ENCODE measurements at places on chromosomes 6 and 20.

DNA sequence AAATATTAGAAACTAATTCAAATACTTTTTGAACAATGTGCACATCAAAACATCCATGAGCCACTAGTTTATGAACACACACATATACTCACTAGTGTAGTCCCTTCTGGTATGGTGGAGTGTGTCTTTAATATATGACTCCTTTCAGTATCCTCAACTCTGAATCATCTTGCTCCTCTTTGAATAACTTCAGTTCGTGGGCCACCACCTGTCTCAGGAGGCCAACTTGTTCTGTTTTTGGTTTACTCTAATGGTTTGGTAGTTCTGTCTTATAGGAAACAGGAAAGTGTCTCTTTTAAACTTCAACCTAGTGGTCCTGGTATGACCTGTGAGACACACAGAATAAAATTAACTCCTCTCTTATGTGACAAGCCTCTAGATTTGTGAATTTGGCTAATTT lies 55.6 kb downstream of the ZNF292 start:
- no peaks in the 10 kb centered on the region for H3K27me3 ChIP-seq
- H3K4me1 ChIP-seq: peaks cover 5% of the 10 kb centered on the region
- H3K4me3 ChIP-seq: no peak overlapping the region
- peak; percentile 4 for DNase-seq
- H3K36me3 ChIP-seq: peaks cover 6% of the 10 kb centered on the region

DNA sequence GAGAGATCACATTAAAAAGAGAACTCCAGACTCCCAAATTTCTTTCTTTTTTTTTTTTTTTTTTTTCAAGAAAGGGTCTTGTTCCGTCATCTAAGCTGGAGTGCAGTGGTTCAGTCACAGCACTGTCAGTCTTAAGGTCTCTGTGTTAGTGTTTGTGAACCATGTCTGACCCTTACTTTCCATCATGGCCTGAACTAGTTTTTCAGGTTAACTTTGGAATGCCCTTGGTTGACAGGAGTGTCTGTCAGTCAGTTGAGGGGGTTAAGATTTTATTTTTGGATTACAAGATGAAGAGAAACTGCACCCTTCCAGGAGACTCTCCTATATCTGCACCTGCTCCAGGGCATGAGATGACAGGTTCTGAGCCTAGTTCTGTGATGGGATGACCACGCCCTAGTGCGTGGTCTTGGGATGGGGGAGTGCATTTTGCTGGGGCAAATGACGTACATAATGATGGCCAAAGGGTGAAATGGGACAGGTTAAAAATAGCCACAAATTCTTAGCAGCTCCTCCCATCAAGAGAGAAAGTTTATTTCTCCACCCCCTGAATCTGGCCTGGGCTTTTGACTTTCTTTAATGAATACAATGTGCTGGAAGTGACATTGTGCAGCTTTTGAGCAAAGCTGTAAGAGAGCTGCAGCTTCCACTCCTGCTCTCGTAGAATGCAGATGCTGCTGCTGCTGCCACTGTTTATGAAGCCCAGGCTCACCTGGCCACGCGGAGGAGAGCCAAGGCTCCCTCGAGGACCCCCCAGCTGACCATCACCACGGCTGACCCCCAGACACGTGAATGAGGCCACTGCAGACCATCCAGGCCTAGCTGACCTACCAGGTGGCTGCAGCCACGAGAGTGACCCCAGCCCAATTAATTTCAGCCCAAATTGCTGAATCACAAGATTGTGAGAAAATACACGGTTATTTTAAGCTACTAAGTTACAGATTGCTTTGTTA lies 29.7 kb upstream of the FAM50B start:
- peaks cover under 1% of the 10 kb centered on the region for H3K4me1 ChIP-seq
- no peak overlapping the region for H3K27ac ChIP-seq
- no peaks in the 10 kb centered on the region for H3K27me3 ChIP-seq
- no peak overlapping the region for H3K4me3 ChIP-seq
- no peaks in the 10 kb centered on the region for H3K36me3 ChIP-seq

GRCh38 chr6:105882121-105882803 lies 203.9 kb upstream of the PRDM1 start:
- no peak overlapping the region for H3K4me3 ChIP-seq
- H3K27ac ChIP-seq: no peak overlapping the region
- no peaks in the 10 kb centered on the region for H3K27me3 ChIP-seq

- H3K27me3 ChIP-seq: no peaks in the 10 kb centered on the region
- peak; percentile 71 for DNase-seq
- peak overlapping the region; percentile 82 for H3K27ac ChIP-seq
These were observed 454 bp downstream of the L3MBTL3 start for GRCh38 chr6:130018744-130019325.

DNA sequence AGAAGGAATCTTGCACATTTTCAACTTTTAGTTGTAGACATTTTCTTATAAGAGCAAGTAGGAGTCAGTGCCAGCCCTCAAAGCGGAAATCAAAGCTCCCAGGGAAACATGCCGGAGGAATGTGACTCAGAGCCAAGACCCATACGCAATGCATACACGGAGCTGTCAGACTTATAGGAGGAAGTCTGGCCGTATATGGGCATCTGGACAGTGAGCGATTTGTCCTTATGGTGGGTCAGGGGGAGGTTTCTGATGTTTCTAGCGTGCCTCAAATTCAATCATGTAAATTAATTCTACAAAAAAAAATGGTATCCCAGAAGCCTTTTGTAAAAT lies 3.6 kb upstream of the CCN2 start:
- H3K36me3 ChIP-seq: no peaks in the 10 kb centered on the region
- peaks cover 17% of the 10 kb centered on the region for H3K27me3 ChIP-seq
- H3K4me3 ChIP-seq: no peak overlapping the region
- H3K27ac ChIP-seq: no peak overlapping the region
- DNase-seq: no peak

DNA sequence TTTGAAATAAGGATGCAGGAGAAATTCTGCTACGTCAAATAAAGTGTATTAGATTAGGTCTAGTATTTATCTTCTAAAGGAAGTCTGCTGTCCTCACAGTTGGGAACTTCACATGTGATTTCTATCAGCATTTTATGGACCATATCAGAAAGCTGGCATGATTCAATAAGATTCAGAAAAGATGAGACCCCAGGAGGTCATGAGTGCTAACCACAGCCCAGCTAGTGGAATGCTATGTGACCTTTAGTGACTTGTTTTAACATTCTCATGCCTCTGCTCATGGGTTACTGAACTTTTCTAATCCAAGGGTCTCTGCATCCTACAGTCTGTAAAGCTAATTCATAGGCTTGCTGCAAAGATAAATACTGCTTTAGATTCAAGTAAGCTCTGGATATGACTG lies 150.1 kb downstream of the GMPR start:
- no peaks in the 10 kb centered on the region for H3K27me3 ChIP-seq
- H3K4me3 ChIP-seq: no peak overlapping the region
- no peaks in the 10 kb centered on the region for H3K36me3 ChIP-seq

GRCh38 chr20:43731469-43731868 lies 4.7 kb upstream of the GTSF1L start:
- no peaks in the 10 kb centered on the region for H3K4me1 ChIP-seq
- peaks cover 2% of the 10 kb centered on the region for H3K27me3 ChIP-seq
- H3K36me3 ChIP-seq: no peaks in the 10 kb centered on the region
- no peak overlapping the region for H3K27ac ChIP-seq
- no peak overlapping the region for H3K4me3 ChIP-seq

GRCh38 chr20:25469558-25469957 lies 62.1 kb downstream of the GINS1 start:
- no peaks in the 10 kb centered on the region for H3K36me3 ChIP-seq
- DNase-seq: no peak
- H3K4me1 ChIP-seq: no peaks in the 10 kb centered on the region

DNA sequence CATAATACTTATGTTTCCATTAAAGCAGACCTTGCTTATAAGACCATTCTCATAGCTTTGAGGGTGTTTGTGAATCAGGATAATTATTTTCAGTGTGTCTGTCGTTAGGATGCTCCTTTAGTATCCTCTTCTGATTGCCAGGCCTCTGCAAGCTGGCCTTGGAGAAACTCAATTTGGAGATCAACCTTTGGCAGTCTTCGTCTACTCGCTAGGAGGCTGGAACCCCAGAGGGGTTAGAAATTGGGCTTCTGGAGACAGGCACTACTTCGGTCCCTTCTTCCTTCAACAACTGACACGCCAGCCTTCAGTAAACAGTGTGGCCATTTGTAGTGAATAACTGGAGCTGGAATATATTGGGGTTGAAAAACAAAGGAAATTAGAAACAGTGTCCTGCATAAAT lies 100.8 kb upstream of the CITED2 start:
- H3K36me3 ChIP-seq: no peaks in the 10 kb centered on the region
- DNase-seq: no peak
- no peak overlapping the region for H3K4me3 ChIP-seq
- peaks cover 10% of the 10 kb centered on the region for H3K4me1 ChIP-seq
- no peak overlapping the region for H3K27ac ChIP-seq

GRCh38 chr6:168372889-168373288 lies 53.3 kb upstream of the DACT2 start:
- no peaks in the 10 kb centered on the region for H3K36me3 ChIP-seq
- no peaks in the 10 kb centered on the region for H3K27me3 ChIP-seq
- DNase-seq: no peak
- H3K4me1 ChIP-seq: no peaks in the 10 kb centered on the region
- no peak overlapping the region for H3K27ac ChIP-seq
- H3K4me3 ChIP-seq: no peak overlapping the region

- H3K4me3 ChIP-seq: no peak overlapping the region
- H3K27ac ChIP-seq: no peak overlapping the region
- H3K27me3 ChIP-seq: no peaks in the 10 kb centered on the region
These were observed 24.5 kb upstream of the SEC63 start for GRCh38 chr6:107982486-107982885.

DNA sequence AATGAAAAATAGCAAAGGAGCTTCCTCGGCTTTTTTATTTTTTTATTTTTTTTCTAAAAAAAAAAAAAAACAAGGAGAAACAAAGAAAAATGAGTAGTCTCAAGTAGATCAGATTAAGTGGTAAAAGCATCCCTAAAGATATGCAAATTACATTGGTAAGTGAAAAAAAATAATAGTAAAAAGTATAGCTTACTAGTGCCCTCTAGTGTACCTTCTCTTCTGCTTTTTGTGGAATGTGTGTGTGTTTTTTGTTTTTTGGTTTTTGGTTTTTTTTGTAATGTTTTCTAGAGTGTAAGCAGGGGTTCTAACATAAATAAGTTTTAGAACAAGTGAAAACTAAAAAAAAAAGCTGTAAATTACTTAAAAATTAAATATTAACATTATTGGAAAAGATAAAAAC lies 1062.0 kb downstream of the HACE1 start:
- no peak for DNase-seq
- H3K27ac ChIP-seq: no peak overlapping the region
- H3K4me1 ChIP-seq: no peaks in the 10 kb centered on the region
- H3K27me3 ChIP-seq: no peaks in the 10 kb centered on the region
- H3K4me3 ChIP-seq: no peak overlapping the region
- H3K36me3 ChIP-seq: no peaks in the 10 kb centered on the region

DNA sequence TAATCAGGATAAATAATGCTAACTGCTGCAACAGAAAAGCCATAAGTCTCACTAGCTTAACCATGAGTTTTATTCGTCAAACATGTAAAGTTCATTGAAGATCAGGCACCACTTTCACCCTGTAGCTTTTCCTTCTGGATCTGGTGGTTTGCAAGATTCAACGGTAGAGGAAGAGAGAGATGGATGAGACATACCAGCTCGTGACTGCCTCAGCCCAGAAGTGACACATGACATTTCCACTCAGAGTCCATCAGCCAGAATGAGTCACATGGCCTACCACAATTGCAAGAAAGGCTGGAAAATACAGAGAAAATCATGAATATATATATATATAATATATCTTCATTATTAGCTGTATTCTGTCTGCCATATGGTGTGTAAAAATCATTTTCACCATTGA lies 29.0 kb downstream of the SPTLC3 start:
- H3K4me1 ChIP-seq: no peaks in the 10 kb centered on the region
- no peaks in the 10 kb centered on the region for H3K27me3 ChIP-seq
- no peak for DNase-seq
- no peak overlapping the region for H3K27ac ChIP-seq
- H3K36me3 ChIP-seq: no peaks in the 10 kb centered on the region

DNA sequence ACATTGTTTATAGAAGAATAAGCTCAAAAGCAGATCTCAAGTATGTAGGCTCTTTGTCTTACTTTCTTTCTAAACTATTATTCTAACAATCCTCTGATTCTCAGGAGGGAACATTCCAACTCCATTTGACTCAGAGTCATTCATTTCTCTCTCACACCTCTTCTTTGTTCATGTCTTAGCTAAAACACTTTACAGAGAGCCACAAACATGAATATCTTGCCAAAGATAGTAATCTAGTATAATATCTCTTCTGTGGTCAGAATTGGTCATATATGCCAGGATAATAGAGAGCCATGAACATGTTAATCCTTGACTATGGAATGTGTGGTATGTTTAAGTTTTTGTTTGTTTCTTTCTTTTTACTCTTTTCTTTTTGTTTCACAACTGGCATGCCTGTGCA lies 456.0 kb upstream of the PTCHD4 start:
- no peaks in the 10 kb centered on the region for H3K4me1 ChIP-seq
- no peaks in the 10 kb centered on the region for H3K36me3 ChIP-seq
- H3K27me3 ChIP-seq: no peaks in the 10 kb centered on the region
- no peak overlapping the region for H3K27ac ChIP-seq
- DNase-seq: no peak

DNA sequence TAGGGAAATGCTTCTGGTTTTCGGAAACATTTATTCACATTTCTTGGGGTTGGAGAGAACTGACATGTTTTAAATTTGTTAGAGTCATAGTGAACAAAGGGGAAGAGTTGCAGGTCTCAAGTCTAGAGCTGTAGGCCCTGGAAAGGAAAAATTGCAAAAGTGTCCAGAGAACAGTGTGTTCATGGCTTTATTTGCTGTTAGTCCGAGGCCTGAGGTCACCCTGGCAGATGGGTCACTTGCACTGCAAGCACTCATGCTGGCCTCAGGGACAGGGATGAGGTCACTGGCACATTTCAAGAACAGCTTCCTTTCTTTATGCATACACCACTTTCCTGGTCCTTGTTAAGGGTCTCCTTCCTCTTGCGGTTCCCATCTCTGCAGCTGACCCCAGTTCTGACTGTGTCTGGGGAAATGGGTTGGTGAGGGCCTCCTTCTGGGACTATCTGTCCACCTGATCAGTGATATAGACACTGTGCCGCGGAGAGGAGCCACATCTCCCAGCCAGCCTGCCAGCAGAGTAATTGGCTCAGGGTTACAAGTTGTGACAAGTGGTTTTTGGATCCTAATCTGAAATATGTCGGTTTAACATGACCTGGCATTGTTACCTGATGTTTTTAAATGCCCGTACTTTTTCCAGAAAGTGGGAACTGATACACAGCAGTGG lies 194.0 kb downstream of the EYA4 start:
- H3K4me3 ChIP-seq: no peak overlapping the region
- no peaks in the 10 kb centered on the region for H3K27me3 ChIP-seq
- no peak for DNase-seq
- H3K27ac ChIP-seq: no peak overlapping the region
- no peaks in the 10 kb centered on the region for H3K4me1 ChIP-seq

DNA sequence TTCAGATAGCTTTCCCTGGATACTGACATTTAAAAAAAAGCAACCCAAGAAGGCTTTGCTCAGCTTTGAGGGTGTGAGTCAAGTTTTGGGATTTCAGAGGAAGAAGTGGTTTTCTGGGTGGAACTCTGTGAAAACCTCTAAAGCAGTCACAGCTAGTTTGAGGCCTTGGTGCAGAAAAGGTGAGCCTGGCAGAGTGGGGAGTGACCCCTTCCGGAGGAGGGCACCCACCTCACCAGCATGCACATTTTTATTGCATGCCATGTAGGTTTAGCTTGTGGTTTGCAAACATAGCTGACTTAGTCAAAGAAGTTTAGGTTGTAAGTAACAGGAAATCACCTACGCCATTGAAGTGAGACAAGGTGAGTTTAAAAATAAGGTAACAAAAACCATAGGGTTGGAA lies 146.8 kb upstream of the PMEPA1 start:
- H3K4me3 ChIP-seq: no peak overlapping the region
- no peak overlapping the region for H3K27ac ChIP-seq
- DNase-seq: no peak
- no peaks in the 10 kb centered on the region for H3K4me1 ChIP-seq
- no peaks in the 10 kb centered on the region for H3K27me3 ChIP-seq

Measured in common myeloid progenitor, CD34-positive (primary cell).